ENCODE measurements at places on chromosomes 3 and 15.

DNA sequence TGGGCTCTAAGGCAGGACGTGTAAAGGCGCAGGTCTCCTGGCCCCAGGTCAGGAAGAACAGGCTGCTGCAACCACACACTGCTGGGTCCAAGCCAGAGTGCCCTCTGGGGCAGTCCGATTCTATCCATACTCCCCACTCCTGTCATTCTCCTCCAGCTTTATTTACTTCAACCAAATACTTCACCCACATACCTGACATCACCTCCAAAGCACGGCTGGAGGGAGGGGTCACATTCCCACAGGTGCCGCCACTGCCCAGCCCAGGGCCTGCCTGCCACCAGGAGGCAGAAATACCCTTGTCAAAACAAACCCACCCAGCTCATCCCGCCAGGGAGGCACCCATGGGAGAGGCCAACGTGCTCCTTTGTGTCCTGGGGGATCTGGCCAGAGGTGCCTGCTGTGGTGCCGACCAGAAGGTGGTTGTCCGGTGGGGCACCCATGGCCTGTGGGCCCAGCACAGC is 100.4 kb downstream of the DAPK2 start:
- no peak for DNase-seq

DNA sequence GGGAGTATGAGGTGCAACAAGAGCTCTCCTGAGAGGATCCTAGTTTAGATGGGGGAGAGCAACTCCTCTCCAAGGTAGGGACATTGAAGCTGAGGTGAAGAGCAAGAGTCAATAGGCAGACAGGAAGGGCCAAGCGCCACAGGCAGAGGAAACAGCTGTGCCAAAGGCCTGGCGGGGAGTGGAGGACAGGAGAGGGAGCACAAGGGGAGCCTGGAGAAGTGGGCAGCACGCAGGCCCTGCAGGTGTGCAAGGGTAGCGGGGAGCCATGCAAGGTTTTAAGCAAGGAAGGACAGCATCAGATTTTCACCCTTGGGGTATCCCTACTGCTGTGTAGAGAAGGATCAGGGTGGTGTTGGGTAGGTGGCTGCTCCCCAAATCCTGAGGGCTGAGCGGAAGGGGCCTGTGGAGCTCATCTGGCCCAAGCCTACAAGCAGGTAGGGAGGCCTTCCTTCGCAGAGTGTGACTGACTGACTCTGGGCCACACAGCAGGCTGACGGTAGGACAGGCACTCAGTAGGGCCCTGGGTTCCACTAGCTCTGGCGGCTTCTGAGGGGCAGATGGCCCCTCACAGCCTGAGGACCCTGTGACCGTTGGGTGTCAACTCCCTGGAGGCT is 13.3 kb downstream of the CHST13 start:
- no peak for DNase-seq

- no peak for DNase-seq
Measured at GRCh38 chr15:64636556-64636955, 138.8 kb downstream of the RBPMS2 start.

GRCh38 chr3:81867875-81868274 is 106.4 kb upstream of the GBE1 start:
- no peak for DNase-seq

DNA sequence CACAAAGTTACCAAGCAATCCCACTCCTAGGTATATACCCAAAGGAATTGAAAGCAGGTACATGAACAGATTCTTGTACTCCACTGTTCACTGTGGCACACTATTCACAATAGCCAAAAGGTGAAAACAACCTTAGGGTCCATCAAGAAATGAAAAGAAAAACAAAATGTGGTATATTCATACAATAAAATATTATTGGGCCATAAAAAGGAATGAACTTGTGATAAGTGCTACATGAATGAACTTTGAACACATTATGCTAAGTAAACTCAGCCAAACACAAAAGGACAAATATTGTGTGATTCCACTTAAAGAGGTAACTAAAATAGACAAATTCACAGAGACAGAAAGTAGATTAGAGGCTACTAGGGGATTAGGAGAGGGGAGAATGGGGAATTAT is 55.2 kb upstream of the IMPG2 start:
- DNase-seq, result no peak

GRCh38 chr15:79954661-79955060 is 16.3 kb downstream of the BCL2A1 start:
- DNase-seq, result no peak

GRCh38 chr3:45362161-45362560 is 26.2 kb upstream of the LARS2 start:
- no peak for DNase-seq

GRCh38 chr15:39413558-39413957 is 167.3 kb upstream of the THBS1 start:
- DNase-seq, result no peak

GRCh38 chr15:45129651-45130129 is at the start of the genes DUOX1 and DUOXA1:
TSS of gene DUOX1 (plus strand) at chr15:45129994. CDS start at chr15:45131967, 1,973 bp downstream.
TSS of gene DUOXA1 (minus strand) at chr15:45129879. CDS start at chr15:45123014, 6,865 bp downstream.
- peak; percentile 22 for DNase-seq

GRCh38 chr3:45249391-45249790 is 23.3 kb upstream of the TMEM158 start:
- no peak for DNase-seq

- DNase-seq, result no peak
Measured at GRCh38 chr15:35596285-35596684, 50.3 kb upstream of the DPH6 start.

GRCh38 chr3:114241262-114241661 is 3.9 kb upstream of the ZNF80 start:
- DNase-seq, result no peak

DNA sequence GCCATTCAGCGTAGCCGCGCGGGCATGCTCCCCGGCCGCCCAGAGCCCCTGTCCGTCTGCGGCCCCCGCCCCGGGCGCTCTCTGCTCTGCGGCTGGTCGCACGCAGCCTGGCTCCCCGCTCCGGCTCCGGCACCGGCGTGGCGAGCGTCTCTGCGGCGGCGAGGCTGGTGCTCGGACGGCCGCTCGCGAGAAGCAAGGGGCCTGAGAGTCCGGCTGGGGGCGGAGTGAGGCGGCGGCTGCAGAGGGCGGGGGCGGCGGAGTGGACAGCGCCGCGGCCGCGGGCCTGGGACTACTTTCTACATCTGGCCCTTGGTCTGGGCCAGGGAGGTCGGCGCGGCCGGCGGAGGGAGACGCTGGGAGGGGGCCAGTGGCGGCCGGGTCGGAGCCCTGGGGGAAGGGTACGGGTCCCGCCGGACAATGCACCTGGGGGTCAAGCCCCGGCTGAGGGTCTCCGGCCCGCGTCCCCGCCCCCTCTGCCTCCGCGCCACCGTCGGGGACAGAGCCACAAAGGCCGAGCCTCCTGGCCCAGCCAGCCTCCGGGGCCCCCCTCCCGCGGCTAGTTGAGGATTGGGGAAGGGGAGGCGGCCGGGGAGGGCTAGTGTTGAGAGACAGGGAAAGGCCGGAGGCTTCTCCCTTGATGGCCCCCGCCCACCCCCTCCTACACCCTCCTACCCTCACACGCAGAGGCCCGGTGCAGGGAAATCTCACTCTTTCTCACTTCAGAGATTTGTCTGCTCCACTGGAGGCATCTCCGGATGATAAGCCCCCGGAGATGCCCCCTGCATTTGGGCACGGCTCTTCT is at the start of gene PRTG:
Gene PRTG, minus strand, starts transcription at position 226 of the 802 bp plus-strand sequence. Its CDS starts 221 bp downstream, at position 5.
- no peak for DNase-seq

GRCh38 chr3:172138792-172139507 is 99.6 kb downstream of the FNDC3B start:
- DNase-seq, result no peak

- no peak for DNase-seq
Measured at GRCh38 chr15:79474252-79474651, 42.1 kb downstream of the MINAR1 start.

DNA sequence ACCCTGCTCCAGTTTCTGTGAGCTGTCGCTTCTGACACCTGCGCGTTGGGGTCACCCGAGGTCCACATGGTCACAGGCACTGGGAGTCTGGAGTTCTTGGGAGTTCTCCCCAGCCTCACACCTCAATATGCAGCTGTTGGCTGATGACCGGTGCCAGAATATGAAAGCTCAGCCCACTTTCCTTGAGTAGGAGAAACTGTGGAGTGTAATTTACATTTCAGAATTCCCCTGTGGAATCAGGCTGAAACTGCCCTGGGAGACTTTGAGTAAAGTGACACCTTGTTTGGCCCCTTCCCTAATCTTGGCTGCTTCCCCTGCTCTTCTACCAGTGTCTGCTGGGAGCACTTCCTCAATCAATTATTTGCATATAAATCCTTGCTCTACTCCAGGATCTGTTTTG is 255.9 kb downstream of the NFKBIZ start:
- DNase-seq, result no peak

- DNase-seq, result no peak
Measured at GRCh38 chr3:123568034-123568433, 16.8 kb downstream of the HACD2 start.

DNA sequence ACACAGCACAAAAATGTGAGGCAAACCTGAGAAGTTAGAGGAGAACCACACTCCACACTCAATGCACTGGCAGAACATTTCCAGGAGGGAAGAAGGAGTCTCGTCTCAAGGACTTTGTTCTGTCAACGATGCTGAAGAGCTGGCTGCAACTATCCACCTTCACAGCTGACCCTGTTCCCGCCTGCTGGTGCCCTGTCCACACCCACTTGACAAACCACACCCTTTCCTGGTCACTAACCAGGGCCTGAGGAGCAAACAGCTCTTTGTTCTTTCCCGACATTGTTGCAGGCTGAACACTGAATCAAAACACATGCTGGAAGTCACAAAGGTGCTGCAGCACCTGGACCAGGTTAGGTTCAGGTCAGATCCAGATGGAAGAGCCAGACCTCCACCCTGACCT is 92.6 kb upstream of the ARRDC4 start:
- no peak for DNase-seq

DNA sequence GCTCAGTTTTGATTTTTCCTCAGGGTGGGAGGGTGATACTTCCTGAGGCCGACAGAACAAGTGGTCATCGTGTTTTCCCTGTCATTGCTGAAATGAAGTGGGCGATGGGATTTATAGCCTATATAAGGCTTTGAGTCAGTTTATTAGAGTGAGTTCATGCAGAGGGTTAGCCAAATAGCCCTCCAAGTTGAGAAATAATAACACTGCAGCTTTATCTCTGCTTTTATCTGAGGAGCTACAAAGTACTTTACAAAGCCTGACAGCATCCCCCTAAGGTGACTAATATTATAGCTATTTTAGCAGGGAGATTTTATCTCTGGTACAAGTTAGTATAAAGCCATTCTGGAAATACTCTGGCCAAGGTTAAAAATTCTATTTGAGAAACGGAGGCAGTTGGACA is 389.6 kb downstream of the MFSD1 start:
- no peak for DNase-seq

- DNase-seq, result no peak
Measured at GRCh38 chr15:41207687-41208448, 22.7 kb downstream of the EXD1 start.

DNA sequence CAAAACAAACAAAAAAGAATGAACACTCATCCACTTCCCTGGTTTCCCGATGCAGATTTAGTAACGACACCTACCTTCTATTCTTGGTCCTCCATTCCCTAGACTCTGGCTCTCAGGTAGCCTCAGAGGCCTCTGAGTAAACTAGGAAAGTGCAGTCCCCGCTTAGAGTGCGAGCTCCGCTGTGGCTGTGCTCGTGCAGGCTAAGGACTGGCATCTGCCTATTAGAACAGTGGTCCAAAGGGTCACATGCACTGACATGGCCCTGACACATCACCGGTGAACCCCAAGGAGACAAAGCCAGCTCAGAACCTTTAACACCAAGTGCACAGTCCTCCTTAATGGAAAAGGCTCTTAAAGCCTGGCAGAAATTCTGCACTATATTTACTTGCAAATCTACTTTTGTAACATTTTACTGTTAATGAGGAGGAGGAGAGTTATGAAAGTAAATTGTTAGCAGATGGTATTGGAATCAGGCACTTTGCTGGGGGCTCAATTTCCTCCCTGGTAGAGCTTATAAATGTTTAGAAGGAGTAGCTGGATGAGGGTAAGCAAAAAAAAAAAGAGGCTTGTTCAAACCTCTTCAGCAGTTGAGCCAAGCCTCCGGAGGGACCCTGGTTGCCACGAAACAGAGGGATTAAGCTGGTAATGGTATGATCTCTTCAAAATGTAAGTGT is 31.1 kb downstream of the VGLL4 start:
- DNase-seq, result no peak

DNA sequence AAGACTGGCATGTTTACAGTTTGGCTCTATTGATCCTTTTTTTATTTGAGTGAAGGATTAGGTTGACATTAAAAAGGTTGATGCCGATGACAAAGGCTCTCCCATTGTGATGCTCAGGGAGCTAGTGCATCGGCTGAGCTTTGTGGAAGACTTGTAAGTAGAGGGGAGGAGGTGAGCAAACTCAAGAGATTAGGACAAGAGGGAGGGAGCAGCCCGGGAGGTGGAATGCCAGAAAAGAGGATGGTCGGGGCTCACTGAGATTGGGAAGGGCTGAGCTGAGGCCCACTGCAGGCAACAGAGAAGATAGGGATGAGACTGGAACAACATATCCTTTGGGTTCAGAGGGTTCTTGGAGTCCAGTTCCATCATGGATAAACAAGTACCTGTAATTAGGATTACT is 26.5 kb upstream of the PSMD6 start:
- no peak for DNase-seq

- no peak for DNase-seq
Measured at GRCh38 chr3:132822266-132822665, 100.1 kb upstream of the NPHP3 start.

- peak; percentile 53 for DNase-seq
Measured at GRCh38 chr15:98428253-98428989, 219.9 kb upstream of the IGF1R start.

DNA sequence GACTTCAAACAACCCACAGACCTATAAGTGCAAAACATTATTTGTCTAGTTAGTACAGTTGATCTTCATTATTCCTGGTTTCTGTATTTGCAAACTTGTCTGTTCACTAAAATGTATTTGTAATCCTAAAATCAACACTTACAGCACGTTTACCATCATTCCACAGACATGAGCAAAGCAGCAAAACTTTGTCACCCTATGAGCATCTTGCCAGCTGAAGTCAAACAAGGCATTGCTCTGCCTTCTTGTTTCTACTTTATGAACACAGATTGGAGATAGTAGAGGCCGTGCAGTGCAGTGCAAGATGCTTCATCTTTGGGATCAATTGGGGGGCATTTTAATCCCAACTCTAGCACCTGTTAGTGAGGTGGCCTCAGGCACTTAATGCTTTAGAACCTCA is 202.1 kb downstream of the NLGN1 start:
- no peak for DNase-seq

GRCh38 chr3:39809995-39810595 is 686 bp downstream of the MYRIP start:
- DNase-seq, result no peak

DNA sequence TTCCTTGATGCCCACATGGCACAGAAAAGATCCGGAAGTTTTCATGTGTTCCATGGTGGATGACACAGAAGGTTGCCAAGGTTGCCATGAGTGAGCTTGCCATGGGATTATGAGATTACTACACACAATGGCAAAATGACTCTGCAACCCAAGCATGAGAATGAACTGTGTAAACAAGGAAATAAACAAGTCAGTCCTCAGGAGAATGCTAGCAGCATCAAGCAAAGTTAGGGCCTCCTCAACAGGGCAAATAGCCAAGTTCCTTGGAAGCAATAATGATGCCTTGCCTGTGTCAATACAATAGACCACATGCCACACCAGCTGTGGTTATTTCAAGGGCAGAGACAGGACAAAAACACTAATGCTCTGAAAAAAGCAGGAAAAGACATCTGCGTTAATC is 41.8 kb downstream of the AQR start:
- DNase-seq, result no peak

GRCh38 chr3:46900356-46900755 is 22.8 kb downstream of the PTH1R start:
- no peak for DNase-seq

GRCh38 chr3:16059711-16060357 is 114.6 kb upstream of the GALNT15 start:
- DNase-seq, result no peak
